ENCODE measurements at places on chromosomes 11 and 22.
A peak's percentile ranks its signal among the peaks of the same experiment; 100 is the strongest.

GRCh38 chr11:126604461-126604860 lies 249.0 kb downstream of the ST3GAL4 start:
- DNase-seq: no peak

- DNase-seq: peak; percentile 20
Observed at GRCh38 chr11:111454561-111455192, 57.5 kb downstream of the BTG4 start.

DNA sequence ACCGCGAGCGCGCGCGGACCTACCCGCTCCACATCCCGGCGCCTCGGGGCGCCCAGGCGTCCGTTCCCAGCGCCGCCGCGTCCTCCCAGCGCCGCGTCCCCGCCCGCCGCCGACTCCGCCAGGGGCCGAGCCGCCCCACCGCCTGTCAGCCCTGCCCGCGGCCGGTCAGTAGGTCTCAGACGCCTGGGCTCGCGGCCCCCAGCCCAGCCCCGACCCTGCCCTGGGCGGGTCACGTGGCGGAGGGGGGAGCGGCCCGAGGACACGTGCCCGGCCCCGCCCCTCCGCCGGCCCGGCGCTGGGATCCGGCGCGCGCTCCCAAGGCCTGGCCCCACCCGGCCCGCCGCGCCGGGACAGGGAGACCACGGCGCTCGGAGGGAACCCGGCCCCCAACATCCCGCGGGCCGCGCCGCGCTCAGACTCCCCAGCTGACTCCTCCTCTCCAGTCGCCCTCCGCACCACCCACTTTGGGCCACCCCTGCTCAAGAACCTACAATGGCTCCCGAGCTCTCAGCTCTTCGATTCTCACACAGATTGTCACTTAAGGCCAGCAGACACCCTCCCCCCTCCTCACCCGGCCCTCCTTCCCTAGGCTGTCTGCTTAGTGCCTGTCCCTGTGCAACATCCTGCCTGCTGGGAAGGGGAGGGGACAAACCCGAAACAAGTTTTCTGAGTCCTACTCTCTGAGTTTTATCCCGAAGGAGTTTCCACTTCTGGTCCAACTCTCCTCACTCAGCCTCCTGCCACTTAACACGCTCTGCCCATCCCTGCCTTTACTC lies at the start of gene RAB3IL1:
TSS of gene RAB3IL1 (minus strand) at position 233 of the 776 bp plus-strand sequence. CDS start at position 34, 199 bp downstream.
- DNase-seq: no peak

- no peak for DNase-seq
Observed at GRCh38 chr11:5335170-5335569, 8.2 kb downstream of the OR51B5 start.

- no peak for DNase-seq
Observed at GRCh38 chr11:73229321-73229895, 11.3 kb downstream of the P2RY2 start.

GRCh38 chr11:134784046-134784445 lies 372.0 kb upstream of the B3GAT1 start:
- DNase-seq: no peak

GRCh38 chr22:42905702-42906183 lies 48.7 kb upstream of the ARFGAP3 start:
- DNase-seq: no peak

- DNase-seq: no peak
Observed at GRCh38 chr11:83122050-83122449, 34.9 kb upstream of the PCF11 start.

DNA sequence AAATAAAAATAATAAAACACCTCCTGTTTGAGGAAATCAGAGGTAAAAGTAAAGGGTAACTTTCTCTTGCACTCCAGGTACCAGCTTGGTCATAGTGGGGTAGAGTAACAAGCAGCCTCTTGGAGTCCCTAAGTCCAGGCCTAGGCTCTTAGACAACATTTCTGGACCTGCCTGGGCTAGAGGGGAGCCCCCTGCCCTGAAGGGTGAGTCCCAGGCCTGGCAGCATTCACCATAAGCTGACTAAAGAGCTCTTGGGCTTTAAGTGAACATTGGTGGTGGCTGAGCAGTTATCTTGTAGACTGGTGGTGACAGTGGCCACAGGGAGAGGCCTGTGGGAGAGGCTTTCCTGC lies 18.6 kb upstream of the OR56A3 start:
- DNase-seq: no peak

DNA sequence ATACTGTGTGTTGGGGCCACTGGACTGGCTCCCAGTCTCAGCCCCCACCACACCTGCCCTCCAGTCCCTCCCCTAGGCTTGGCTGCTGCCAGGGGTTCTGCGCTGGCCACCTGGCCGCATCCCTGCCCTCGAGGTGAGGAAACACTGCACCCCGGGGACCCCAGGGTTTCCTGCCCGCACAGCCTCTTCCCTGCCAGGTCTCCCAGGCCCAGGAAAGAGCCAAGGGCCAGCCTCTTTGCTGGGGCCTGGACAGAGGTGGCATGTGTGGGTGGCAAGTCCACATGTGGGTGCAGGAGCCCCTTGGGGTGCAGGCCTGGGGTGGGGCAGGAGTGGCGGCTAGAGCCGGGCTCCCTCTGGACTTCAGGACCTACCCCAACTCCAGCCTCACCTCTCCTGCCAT lies 2.5 kb downstream of the EPS8L2 start:
- no peak for DNase-seq

- no peak for DNase-seq
Observed at GRCh38 chr11:114263513-114264170, 32.6 kb upstream of the NNMT start.

DNA sequence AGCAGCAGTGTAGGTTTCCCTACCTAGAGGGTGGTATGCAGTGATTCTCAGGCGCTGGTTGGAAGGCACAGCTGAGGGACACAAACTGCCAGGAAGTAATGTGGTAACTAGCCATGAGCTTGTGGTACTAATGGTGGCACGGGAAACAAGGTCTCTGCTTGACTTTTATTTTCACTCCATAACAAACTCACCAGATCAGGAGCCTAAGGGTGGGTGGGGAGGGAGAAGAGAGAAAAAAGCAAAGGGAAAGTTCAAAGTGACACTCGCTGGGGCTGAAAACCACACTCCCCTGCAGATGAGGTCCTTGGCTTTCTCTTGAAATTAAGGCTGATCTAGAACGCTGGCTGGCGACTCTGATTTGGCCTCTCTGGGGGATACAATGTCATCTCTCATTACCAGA lies 22.0 kb downstream of the TRAF6 start:
- DNase-seq: no peak

DNA sequence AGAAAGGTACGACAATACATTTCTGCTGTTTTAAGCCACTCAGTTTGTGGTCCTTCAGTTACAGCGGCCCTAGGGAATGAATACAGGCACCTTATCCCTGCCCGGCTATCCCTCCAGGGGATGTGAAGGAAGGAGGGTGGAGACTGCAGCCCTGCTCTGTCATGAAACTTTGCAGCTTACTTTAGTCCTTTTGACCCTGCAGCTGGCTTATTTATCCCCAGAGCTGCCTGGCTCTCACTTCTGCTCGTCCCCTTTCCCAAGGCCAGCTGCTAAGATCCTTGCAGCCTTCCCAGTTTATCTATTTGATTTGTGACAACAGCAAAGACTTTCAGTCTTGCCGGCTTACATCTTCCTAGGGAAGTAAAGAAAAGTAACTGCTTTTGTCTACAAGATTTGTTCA lies 55.2 kb downstream of the SC5D start:
- DNase-seq: no peak

- no peak for DNase-seq
Observed at GRCh38 chr11:8098361-8098760, 17.4 kb downstream of the TUB start.

GRCh38 chr11:61578819-61579675 lies 1.8 kb downstream of the SYT7 start:
- DNase-seq: no peak

DNA sequence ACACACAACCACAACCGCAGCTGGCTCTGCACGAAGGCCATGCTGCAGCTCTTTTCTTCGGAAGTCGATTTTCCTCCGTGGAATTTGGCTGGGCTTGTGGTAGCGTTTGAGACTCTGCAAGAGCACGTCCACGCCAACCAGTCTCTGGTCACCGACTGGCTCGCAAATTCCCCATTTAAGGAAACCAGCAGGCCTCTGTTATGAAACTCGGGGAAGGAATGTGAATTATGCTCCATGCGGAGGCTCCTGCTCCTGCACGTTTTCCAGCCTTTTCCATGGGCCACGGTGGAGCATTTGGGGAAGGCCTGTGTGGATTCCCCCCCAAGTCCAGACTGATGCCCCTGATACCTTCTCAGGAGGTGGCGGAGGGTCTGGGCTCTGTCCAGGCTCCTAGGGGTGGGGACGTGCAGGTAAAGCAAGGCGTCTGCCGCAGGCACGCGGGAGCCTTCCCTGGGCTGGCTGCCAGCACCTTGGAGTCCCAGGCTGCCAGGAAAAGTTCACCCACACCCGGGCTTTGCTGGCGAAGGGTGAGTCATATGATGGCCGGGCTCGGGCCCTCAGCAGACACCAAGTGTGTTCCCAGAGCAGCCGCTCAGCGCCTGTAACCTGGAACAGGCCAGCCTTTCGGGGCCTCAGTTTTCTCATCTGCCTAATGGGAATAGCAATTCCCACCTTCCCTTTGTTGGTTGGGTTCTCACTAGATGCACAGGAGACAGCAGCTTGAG lies 41.9 kb downstream of the LRP5 start:
- DNase-seq: no peak

DNA sequence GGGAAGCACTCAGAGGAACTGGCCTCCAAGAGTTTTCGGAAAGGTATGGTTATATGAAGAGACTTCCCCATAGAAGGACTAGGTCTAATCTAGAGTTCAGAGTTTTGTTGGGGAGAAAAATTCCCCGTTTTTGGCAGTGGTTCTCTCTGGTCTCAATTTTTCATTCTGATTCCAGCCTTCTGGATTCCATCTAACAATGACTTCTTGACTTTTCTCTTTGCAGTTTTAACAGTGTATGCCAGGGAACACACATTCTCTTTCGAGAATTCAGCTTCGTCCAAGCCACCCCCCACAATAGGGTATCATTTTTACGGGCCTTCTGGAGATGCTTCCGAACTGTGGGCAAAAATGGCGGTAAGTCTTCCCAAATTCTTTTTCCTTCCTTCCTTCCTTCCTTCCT lies 115.6 kb downstream of the CSTPP1 start:
- DNase-seq: no peak

- DNase-seq: no peak
Observed at GRCh38 chr11:130403967-130404366, 24.4 kb downstream of the ADAMTS8 start.

DNA sequence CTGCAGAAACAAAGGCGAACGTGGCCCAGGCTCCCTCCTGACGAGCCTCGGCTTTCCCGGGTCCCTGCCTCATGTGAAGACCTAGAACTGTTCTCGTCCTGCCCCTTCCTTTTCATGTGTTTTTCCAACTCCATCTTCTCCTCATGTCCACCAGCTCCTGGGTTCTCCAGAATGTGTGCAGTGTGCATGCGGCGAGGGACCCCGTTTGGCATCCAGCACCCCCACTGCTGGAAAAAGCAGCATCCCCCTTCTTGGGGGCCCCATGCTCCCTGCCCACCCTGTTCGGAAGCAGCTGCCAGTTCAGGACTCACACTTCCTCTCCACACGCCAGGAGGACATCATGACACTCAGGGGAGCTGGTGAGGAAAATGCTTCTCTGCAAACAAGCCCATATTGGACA lies 313.5 kb downstream of the BRD1 start:
- no peak for DNase-seq

- DNase-seq: no peak
Observed at GRCh38 chr11:92670308-92670890, 299.1 kb upstream of the MTNR1B start.

- no peak for DNase-seq
Observed at GRCh38 chr11:15893080-15893492, 463.3 kb downstream of the SOX6 start.

DNA sequence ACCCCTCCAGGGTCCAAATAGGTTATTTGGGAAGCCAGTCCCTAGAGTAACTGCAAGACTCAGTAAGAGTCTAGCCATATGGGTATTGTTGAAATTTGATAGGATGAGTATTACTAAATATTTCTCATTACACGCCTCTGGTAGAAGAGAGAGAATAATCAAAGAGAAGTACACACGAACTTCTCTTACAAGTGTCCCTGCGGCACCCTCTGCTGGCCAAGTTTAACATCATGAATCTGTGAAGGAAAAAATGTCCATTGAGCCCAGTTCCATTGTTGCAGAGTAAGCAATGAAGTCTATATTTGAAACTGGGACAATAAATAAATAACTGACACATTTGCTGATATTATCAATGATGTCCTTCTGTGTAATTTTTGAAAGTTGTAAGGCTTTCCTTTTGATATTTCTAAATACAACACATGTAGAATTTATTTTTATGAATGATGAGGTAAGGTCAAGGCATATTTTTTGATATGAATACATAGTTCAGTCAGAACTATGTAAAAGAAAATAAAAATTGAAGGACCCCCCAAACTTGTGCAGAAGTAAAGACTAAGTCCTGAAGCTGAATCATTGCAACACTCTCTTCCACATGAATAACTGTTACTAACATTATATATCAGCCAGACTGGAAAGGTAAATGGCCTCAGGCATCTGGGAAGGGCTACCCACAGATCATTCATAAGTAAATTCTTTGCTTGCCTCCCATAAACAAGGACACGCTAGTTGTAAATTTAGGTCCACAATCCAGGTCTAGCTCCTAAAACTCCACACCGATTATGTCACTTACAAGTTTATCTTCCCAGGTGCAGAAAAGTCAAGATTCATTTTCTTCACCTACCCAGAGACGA lies 10.0 kb downstream of the OR51L1 start:
- no peak for DNase-seq

DNA sequence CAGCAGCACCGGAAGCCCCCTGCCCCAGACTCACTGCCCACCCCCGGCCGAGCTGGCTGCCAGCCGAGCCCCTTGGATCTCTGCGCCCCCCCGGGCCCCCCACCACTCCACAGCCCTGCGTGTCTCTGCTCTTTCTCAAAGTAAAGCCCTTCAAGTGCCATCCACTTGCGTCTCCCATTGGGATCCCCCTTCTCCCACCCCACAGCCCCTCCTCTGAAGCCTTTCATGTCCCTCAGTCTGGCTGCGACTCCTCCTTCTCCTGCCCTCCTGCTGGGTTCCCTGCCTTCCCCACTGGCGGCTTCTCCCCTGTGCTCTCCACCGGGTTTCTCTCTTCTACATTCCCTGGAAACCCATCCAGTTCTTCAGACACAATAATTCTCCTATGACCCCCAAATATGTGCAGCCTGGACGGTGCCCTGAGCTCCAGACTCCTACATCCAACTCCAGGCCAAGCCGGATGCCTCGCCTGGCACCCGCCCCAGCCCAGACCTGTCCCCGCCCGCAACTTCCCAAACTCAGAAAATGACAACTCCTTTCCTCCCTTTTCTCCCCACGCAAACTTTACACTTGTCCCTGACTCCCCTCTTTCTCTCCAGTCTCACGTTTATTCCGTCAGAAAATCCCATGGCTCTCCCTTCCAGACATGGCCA lies 108.9 kb downstream of the WNT7B start:
- no peak for DNase-seq

GRCh38 chr22:30861688-30862552 lies 106.7 kb downstream of the MORC2 start:
- no peak for DNase-seq

- DNase-seq: no peak
Observed at GRCh38 chr11:123191939-123192338, 3.1 kb downstream of the CLMP start.

GRCh38 chr11:65764434-65764833 lies 16.3 kb downstream of the AP5B1 start:
- no peak for DNase-seq

Data from stimulated activated CD8-positive, alpha-beta memory T cell treated with anti-CD3 and anti-CD28 coated beads, Interleukin-15, amount 100 ng/mL, for 1 hour (primary cell).